Renal pelvis (tissue), 12 donors: ENCODE measurements at places on chromosomes 7 and 10.

DNA sequence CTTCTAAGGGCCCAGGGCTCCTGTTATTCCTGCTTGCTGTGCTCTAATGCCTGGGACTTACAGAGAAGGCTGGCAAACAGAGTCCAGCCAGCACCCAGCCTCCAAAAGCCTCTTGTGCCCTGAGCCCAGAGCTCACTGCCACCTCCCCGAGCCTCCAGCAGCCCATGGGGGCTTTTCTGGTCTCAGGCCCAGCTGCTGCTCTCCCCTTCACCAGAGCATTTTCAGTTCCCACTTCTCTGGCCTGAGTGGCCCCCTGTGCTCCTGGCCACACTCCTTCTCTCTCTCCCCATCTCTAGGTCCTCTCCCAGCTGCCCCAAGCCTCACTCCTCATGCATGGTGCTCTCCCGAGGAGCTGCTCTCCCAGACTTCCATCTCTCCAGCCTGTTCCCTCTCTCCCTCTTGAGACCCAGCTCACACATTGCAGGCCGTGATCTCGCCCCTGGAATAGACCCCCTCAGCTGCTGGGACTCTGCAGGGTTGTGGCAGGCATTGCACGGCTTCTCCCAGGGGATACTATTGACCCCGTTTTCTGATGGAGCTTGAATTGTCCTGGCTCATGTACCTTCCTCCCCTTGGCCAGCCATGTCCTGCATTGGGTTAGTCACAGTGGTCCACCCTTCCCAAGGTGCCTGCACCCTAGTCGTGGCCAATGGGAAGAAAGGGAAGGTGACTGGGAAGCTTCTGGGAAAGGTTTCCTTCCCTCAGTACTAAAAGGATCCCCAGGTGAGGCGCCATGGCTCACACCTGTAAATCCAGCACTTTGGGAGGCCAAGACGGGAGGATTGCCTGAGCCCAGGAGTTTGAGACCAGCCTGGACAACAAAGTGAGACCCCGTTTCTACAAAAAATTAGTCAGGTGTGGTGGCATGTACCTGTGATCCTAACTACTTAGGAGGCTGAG, 9.0 kb upstream of the RASSF4 start:
- no peak for DNase-seq

GRCh38 chr7:2162959-2163358, 69.8 kb downstream of the MAD1L1 start:
- no peak for DNase-seq

DNA sequence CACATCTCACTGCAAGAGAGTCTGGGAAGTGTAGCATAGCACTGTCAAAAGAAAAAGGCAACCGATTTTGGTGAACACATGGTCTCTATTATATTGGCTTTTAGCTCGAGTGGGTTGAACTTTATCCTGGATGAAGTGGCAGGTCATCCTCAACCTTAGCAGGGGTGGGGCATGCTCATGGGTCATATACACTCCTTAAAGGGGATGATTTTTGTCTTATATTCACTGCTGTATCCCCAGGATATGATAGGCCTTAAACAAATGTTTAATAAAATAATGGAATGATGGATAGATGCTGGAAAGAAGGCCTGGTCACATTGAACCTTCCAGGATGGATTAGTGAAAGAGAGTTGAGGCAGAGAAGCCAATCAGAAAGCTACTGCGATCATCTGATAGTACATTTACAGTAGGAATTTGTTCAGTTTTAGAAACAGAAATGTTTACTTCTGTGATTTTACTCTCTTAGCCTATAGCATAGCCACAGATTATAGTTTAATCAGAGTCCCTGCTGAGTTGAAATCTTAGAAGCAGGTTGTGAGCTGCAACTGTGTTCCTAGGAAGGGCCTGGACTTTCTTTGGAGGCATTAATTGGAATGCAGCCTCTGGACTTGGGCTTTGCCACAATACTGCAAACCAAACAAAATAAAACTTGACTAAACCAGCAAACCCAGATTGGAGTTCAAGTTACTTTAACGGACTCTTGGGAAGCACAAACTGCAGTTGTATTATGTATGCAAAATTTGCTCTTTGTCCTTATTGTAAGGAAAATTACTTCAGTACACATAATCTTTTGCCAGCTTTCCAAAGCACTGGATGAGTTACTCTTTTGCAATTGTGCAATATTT, 138.3 kb downstream of the BMPER start:
- no peak for DNase-seq

DNA sequence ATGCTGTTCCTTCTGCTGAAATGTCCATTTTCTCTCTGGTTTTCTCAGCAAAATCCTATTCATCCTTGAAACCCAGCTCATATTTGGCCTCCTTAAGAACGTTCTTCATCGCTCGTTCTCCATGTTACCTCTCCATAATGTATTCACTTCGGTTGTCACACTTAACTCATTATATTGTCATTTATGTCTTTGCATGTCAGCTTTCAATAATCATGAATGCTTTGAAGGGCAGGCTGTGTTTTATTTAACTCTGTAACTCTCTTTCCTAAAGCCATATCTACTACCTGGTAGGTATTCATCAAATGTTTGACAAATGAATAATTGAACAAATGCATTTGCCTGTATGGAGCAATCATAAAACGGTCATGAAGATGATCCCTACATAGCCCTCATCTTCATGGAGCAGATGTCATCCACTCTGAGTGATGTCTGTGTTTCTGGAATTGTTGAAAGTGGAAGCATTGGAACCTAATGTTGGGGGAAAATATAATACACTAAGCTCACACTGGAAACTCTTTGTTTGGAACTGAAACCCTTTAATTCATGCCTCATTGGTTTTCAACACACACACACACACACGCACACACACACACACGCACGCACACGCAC, 303.4 kb downstream of the PLXNA4 start:
- no peak for DNase-seq

GRCh38 chr10:8992009-8992408, 937.5 kb downstream of the GATA3 start:
- DNase-seq: no peak

GRCh38 chr7:67807826-67808225, 811.2 kb downstream of the TYW1 start:
- no peak for DNase-seq

DNA sequence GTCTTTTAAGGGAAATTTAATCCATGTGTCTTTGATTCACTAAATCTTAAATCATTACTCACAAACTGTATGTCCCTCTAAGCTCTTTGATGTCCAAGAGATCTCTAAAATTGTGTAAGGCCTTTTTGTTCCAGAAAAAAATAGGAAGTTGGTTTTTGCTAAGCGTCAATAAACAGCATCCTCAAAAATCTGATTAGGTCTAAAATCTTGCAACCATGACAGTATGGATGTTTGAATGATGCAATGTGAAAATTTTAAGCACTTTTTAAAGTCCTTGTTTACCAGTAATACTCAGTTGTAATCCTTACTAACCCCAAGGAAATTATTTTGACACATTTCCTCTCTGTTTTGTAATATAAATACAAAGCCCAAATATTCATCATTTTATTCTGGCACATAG, 6.8 kb downstream of the MET start:
- no peak for DNase-seq

DNA sequence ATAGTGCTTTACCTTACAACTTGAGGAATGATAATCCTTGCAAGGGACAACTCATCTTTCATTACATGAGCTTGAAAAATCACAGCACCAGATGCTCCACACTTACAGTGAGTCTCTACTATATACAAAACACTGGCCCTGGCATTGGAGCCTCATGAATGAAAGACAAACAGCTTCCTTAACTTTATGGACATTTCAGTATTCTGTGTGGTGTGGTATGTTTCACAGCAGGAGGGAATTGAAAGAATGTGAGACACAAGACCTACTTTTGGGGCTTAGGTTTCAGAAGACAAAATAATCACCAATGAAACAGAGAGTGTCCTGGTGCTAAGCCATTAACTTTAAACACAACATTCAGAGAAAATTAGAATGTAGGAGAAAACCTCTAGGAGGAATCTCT, 1249.6 kb downstream of the XPNPEP1 start:
- DNase-seq: no peak

DNA sequence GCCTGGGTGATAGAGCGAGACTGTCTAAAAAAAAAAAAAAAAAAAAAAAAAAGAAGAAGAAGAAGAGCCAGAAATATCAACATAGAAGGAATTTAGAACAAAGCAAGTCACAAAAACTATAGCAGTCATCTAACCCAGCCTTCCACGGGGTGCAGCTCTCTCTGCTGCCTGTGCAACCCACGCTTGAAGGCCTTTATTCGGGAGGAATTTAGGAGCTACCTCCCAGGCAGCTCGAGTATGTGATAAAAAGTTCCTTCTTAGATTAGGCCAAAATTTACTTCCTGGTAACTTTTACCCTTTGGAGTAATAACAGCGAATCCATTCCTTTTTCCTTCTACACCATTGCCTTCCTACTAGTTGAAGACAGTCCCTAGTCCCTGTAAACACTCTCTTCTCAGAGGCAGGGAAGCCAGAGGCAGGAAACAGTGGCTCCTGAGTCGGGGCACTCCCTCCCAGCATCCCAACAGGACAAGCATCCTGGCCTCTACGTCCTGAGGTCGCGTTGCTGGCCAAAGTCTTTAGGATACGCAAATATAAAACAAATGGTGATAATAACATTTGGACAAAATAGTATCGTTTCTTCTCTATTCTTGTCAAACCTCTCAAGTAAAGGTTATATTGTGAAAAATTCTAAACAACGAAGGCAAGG, 109.3 kb upstream of the KMT2C start:
- DNase-seq: no peak

- DNase-seq: no peak
Observed at GRCh38 chr10:15457382-15457781, 86.3 kb upstream of the FAM171A1 start.

DNA sequence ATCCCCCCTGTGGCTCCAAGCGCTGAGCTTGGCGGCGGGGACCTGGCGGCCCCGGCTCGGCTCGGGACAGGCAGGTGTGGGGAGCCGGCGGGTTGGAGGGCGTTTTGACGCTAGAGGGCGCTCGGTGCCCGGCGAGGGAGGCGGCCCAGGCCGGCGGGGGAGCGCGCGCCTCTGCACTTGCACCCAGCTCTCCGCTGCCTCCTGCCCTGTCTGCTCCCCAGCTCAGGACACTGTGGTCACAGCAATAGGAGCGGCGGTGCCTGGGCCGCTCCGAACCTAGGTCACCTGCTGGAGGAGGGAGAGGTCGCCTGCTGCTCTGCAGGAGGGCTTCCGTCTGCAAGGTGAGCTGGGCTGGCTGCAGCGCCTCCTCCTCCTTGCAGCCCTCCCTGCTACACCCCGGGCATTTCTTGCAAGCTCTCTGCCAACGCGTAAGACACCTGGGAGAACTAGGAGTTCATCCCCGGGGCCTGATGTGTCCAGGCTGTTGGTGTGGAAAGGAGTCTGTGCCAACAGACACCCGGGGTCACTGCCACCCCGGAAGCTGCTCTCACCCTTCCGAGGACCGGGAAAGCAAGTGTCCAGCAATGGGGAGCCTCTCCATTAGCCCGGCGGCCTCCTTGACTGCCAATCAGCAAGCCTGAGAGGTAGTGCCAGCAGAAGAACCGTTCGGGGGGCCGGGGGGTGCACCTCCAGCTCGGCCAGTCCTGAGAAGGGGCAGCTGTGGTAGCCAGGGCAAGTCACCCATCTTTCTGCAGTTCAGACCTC, 620.4 kb downstream of the GALNT17 start:
- DNase-seq: peak; percentile 29

DNA sequence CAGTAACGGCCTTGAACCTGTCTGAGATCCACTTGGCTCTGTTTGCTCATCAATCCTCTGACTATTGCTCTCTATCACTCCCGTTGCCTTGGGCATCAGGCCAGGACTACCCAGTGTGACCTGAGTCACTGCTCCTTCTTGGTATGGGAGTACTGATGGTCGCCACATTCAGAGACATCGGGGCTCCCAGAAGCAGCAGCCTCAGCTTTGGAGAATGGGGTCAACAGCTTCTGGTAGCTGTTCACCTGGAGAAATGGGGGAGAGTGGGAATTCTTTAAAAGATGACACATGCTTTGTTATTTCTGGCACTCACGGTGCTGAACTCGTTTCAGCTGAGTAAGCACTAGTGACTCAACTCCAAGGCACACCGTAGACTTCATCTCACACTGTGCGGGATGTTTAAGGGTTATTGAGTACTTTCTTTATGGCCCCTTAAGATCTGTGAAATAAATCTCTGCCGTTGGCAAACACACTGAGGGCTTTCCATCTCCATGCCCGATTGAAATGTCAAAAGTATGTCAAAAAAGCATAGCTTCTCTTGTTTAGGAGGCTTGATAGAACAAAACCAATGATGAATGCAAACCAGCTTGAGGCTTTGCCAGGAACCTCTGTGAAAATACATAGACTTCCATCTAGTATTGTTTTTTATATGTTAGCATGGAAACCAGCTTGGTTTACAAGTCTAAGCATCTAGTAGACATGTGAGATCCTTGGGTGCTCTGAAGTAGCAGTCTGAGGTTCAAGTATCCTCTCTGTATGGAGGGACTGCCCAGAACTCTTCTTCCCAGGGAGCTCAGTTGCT, 333.1 kb downstream of the CXCL12 start:
- DNase-seq: no peak

DNA sequence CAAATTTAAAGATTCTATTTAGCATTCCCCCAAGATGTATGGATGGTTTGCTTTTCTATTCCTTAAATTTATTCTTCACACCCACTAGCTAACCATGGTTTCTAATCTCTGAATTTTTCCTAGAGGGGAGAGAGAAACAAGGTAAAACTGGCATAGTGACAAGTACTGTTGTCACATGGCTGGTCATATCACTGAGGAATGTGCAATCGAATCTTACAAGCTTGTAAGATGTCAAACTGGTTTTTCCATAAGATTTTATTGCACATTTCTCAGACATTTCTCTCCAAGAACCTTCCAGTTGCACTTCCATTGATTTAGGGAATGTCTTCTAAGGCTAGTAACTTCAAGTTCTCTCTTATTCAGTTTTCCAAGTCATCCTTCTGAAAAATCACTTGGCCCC, 89.8 kb downstream of the MBL2 start:
- DNase-seq: peak; percentile 29

GRCh38 chr10:18516851-18517250, 134.5 kb downstream of the NSUN6 start:
- no peak for DNase-seq

GRCh38 chr10:132709471-132709951, 76.4 kb downstream of the NKX6-2 start:
- no peak for DNase-seq

DNA sequence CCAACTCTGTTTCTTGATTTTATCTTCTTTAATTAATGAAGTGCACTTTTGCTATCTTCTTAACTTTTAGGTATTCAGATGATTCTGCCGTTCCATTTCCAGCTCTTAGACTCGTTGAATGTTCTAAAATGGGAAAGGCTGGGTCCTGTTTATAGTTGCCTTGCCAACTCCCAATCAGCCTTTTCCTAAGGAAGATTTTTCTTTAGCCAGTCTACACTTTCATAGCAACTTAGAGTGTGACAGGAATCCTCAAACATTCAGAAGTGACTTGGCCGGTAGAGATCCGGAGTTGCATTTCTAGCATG, 23.0 kb upstream of the TRIL start:
- DNase-seq: no peak

GRCh38 chr10:114374053-114374791, 30.1 kb downstream of the AFAP1L2 start:
- DNase-seq: peak; percentile 60
